A549 treated with Mapracorat at 1 μM for 4 hours (cell line): ENCODE measurements at places on chromosomes 12 and 14. TPM values are rescaled to one million over a fixed set of nuclear protein-coding genes. Genes with fewer than 3 reads are reported as not detected.

TTC9 gene
- total RNA-seq, result 2.5 to 3.0 TPM (median 2.8 TPM) in 5 replicates

IL22 gene
- not detected in 5 replicates for total RNA-seq

BAG5 gene
- 22.0 to 24.8 TPM (median 23.0 TPM) in 5 replicates for total RNA-seq

VWF gene
- 0.15 to 0.34 TPM (median 0.18 TPM) in 5 replicates for total RNA-seq

METTL3 gene
- total RNA-seq, result 40.4 to 50.3 TPM (median 46.9 TPM) in 5 replicates

CAPZA3 gene
- not detected in 5 replicates for total RNA-seq

RD3L gene
- not detected in 5 replicates for total RNA-seq

PHC1 gene
- total RNA-seq, result 9.5 to 11.5 TPM (median 10.1 TPM) in 5 replicates

PIWIL1 gene
- not detected in 5 replicates for total RNA-seq

PPP1R1A gene
- 0.09 to 0.20 TPM (median 0.12 TPM) in 3 of 5 replicates, not detected in the others for total RNA-seq

OTX2 gene
- not detected in 5 replicates for total RNA-seq

RASSF9 gene
- total RNA-seq, result 0.74 to 1.0 TPM (median 0.93 TPM) in 5 replicates

AKAP6 gene
- total RNA-seq, result 0.30 to 0.55 TPM (median 0.47 TPM) in 5 replicates

KRT83 gene
- 2.4 to 6.6 TPM (median 6.0 TPM) in 5 replicates for total RNA-seq

UBE2N gene
- total RNA-seq, result 143 to 192 TPM (median 155 TPM) in 5 replicates

DIO2 gene
- 1.6 to 3.6 TPM (median 2.9 TPM) in 5 replicates for total RNA-seq

HOXC5 gene
- 0.33 to 0.82 TPM (median 0.64 TPM) in 5 replicates for total RNA-seq

NID2 gene
- 24.2 to 40.0 TPM (median 25.4 TPM) in 5 replicates for total RNA-seq

FIGNL2 gene
- 0.20 to 0.46 TPM (median 0.23 TPM) in 5 replicates for total RNA-seq

SCAF11 gene
- total RNA-seq, result 45.0 to 51.3 TPM (median 46.4 TPM) in 5 replicates

AHNAK2 gene
- total RNA-seq, result 204 to 245 TPM (median 216 TPM) in 5 replicates

HOXC12 gene
- total RNA-seq, result not detected in 5 replicates

COX8C gene
- total RNA-seq, result not detected in 5 replicates

PRICKLE1 gene
- total RNA-seq, result 0.67 to 1.6 TPM (median 0.77 TPM) in 5 replicates

LRTM2 gene
- 0.05 TPM in 1 of 5 replicates, not detected in the others for total RNA-seq

FGF23 gene
- total RNA-seq, result not detected in 5 replicates

CD27 gene
- total RNA-seq, result not detected in 5 replicates

BIN2 gene
- total RNA-seq, result 0.07 to 0.15 TPM (median 0.13 TPM) in 5 replicates

VRTN gene
- not detected in 5 replicates for total RNA-seq

PZP gene
- not detected in 5 replicates for total RNA-seq

BCL2L14 gene
- not detected in 5 replicates for total RNA-seq

SLC7A8 gene
- total RNA-seq, result 1.5 to 2.2 TPM (median 1.7 TPM) in 5 replicates

CLEC6A gene
- total RNA-seq, result not detected in 5 replicates

RPL36AL gene
- 399 to 570 TPM (median 426 TPM) in 5 replicates for total RNA-seq

FAM186B gene
- 0.07 to 0.23 TPM (median 0.15 TPM) in 5 replicates for total RNA-seq

COX6A1 gene
- total RNA-seq, result 758 to 876 TPM (median 847 TPM) in 5 replicates

CABP1 gene
- total RNA-seq, result 0.14 to 0.33 TPM (median 0.22 TPM) in 5 replicates

RNU6-8 gene
- not detected in 5 replicates for total RNA-seq

GLIPR1L1 gene
- not detected in 5 replicates for total RNA-seq

CFAP251 gene
- total RNA-seq, result 0.96 to 1.7 TPM (median 1.5 TPM) in 5 replicates

GARIN6 gene
- not detected in 5 replicates for total RNA-seq

SMCO2 gene
- total RNA-seq, result 0.17 to 0.69 TPM (median 0.26 TPM) in 3 of 5 replicates, not detected in the others

ART4 gene
- not detected in 5 replicates for total RNA-seq

ABHD12B gene
- not detected in 5 replicates for total RNA-seq

NPFF gene
- total RNA-seq, result not detected in 5 replicates

JAG2 gene
- total RNA-seq, result 18.3 to 28.4 TPM (median 26.8 TPM) in 5 replicates

KRT79 gene
- total RNA-seq, result 0.08 to 0.10 TPM in 2 of 5 replicates, not detected in the others

KRT81 gene
- total RNA-seq, result 3,076 to 4,171 TPM (median 4,026 TPM) in 5 replicates
